PC-3 (cell line): ENCODE measurements at places on chromosomes 11 and 22. TPM values are rescaled to one million over a fixed set of nuclear protein-coding genes. Genes with fewer than 3 reads are reported as not detected.

DNA sequence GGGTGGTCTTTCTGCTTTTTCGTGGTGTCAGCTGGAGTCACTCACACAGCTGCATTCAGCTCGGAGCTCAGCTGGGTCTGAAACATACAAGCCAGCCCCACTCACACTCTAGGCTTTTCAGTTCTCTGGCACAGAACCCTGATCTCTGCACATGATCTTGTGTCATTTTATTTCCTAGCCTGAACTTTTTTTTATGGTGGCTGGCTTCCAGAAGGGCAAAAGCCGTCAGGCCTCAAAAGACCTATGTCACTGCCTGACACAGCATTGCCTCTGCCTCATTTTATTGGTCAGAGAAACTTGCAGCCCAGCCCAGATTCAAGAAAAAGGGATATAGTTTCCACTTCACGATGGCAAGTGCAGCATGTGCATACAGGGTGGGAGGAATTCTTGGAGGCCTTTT is 117.8 kb downstream of the NTM start:
- DNase-seq: no peak

GRCh38 chr11:93842461-93842860 is 8.0 kb downstream of the VSTM5 start:
- DNase-seq: peak; percentile 99

GRCh38 chr22:46171940-46172339 is 21.6 kb downstream of the PPARA start:
- DNase-seq: peak; percentile 86

GRCh38 chr11:882596-882995 is 28.0 kb downstream of the CHID1 start:
- DNase-seq: no peak

DNA sequence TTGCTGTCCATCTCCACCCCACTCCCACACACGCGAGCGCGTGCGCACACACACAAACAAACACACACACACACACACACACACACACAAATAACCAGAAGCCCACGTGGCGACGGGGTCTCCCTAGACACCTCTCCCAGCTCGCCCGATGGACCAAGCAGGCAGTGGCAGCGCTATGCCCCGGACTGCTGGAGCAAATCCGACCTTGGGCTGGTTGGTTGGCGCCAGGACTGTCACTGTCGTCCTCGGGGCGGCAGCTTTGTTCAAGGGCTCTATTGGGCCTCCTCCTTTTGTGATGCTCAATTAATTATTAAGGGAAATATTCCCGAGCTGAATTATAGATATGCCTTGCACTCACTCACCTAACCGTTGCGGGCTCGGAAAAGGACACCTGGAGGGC is 1.7 kb upstream of the KCNA4 start:
- no peak for DNase-seq

USP2 gene
- 0.92 and 1.8 TPM in 2 replicates for total RNA-seq
